ENCODE measurements at places on chromosomes 1 and 21.

- no peak for DNase-seq
These were observed 170.1 kb upstream of the IRF2BP2 start for GRCh38 chr1:234780112-234780511.

- DNase-seq, result no peak
These were observed 513.2 kb upstream of the ADGRL2 start for GRCh38 chr1:81287411-81288080.

- no peak for DNase-seq
These were observed 427 bp downstream of the FAM3B start for GRCh38 chr21:41317063-41317392.

DNA sequence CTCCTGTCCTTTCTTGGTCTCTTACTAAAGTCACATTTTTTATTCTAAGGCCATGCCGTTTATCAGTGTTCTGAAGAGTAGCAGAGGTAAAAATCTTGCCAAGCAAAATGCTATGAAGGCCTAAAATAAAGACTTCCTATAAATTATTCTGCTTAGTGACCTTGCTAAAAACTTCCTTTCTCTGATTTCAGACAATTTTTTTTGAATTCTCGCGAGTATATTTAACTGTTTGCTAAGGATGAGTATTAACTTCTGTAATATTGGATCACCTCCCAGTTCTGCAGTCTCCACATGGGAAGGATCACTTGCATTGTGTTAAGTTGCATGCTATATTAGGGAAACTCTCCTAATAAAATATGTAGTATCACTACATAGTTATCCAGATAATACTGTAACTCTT is 123.4 kb upstream of the SNX7 start:
- DNase-seq, result no peak

- DNase-seq, result no peak
These were observed 16.0 kb upstream of the EPS15 start for GRCh38 chr1:51535006-51535592.

- DNase-seq, result no peak
These were observed 10.7 kb upstream of the FHAD1 start for GRCh38 chr1:15236321-15236721.

GRCh38 chr1:228037401-228038386 is 30.9 kb downstream of the WNT3A start:
- DNase-seq, result no peak
